ENCODE measurements at places on chromosomes 1 and 21.

- no peak for DNase-seq
Observed at GRCh38 chr1:92922356-92923035, 38.8 kb downstream of the DIPK1A start.

GRCh38 chr1:26469558-26469957, 2.7 kb upstream of the HMGN2 start:
- DNase-seq, result no peak

GRCh38 chr1:221310180-221310579, 430.9 kb downstream of the HLX start:
- no peak for DNase-seq

DNA sequence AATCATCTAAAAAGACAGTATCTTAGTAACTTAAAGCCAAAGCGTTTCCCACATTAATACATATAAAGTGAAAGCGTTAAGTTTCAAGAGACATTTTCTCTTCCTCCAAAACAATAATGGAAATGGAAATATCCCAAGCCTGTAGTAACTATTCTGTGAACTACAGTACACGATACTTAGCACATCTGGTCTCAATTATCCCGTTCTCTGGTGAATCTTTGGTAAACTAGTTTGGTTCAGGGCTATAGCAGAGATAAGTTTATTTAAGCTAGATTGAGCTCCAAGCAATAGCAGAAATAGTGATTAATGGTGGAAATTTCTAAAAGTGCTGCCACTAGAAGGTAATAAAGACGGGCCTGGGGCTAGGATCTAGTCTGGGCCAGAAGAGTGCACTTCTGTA, 55.2 kb downstream of the PCNX2 start:
- DNase-seq, result no peak

GRCh38 chr1:109895720-109896504, 14.7 kb upstream of the CSF1 start:
- DNase-seq, result peak; percentile 66

- DNase-seq, result no peak
Observed at GRCh38 chr21:35540950-35541638, 492.0 kb upstream of the RUNX1 start.

DNA sequence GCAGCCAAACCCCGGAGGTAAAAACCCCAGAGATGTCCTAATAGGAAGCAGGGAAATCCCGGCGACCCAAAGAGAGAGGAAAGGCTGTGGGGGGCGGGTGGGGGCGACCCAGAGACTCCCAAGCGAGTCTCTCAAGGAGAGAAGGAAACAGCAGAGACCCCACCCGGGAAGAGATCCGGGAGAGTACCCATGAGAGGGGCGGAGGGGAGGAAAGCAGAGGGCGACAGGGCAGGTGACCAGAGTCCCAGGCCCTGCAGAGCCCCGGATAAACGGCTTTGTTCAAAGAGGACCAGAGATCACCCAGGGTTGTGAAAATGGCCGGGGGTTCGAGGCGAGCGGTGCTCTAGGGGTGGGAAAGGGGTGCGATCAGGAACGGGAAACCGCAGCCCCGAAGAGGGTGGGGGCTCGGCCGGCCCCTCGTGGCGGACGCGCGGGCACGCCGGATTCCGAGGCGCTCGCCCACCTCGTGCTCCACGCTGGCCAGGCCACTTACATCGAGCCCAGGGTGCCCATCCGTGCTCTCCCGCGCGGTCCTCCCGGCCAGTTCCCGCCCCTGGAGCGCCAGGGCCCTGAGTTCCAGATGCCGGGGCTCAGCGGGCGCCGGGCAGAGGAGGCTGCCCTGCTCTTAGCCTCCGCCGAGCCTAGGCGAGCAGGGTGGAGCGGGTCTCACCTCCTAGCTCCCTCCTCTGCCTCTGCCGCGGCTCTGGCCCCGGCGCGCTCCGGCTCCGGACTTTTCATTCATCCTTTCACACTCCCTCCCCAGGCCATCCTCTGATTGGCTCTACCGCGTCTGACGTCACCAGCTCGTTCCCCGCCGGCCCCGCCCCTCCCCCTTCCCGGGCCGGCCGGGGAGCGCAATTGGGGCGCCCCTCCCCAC, 52.3 kb downstream of the RHBG start:
- DNase-seq, result peak; percentile 57

DNA sequence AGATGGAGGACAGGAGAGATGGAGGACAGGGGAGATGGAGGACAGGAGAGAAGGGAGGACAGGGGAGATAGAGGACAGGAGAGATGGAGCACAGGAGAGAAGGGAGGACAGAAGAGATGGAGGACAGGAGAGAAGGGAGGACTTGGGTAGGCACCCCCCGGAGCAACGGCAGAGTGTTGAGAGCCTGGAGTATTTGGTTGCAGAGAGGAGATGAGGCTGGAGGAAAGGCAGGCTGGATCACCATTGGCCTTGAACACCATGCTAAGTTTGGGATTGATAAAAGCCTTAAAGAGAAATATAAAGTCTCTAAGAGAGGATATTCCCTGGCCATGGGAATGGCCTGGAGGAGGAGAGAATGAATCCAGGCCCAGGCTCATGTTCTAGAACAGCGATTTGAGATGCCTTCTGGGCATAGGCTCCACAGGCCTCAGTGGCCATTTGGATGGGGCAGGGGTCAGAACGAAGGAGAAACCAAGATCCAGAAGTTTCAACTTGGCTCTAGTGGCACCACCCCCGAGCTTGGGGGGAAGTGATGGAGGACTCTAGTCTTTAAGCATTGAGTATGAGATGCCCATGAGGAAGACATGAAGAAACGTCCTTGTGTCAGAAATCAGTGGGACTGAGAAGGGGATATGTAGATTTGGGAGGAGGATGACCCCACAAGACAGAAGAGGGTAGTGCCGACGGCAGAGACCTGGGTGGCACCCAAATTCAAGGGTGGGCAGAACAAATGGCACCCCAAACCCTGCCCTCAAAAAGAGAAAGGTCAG, 47.9 kb upstream of the EDN2 start:
- no peak for DNase-seq

DNA sequence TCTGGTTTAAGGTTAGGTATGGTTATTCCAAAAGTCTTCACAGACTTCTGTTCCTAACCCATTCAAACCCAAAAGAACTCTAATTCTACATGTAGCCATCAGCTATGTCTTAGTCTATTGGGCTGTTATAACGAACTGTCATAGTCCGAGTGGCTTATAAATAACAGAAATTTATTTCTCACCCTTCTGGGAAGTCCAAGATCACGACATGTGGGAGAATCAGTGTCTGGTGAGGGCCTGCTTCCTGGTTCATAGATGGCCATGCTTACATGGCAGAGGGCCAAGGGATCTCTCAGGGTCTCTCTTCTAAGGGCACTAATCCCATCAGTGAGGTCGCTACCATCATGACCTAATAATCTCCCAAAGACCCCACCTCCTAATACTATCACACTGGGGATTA, 103.0 kb upstream of the PPP2R5A start:
- DNase-seq, result no peak

DNA sequence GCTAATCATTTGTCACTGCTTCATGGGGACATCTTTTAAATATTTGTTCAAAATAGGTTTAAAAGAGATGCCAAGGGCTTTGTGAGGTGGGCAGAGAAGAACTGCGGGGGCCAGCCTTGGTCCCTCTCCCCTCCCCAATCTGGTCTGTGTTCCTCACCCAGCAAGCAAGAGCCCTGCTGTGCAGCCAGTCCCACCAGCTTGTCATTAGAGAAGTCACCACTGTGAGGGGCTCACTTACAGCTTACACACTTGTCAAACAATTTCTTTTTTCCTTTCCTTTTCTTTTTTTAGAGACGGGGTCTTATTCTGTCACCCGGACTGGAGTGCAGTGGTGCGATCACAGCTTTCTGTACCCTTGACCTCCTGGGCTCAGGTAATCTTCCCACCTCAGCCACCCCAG, 10.4 kb upstream of the CDK18 start:
- no peak for DNase-seq

DNA sequence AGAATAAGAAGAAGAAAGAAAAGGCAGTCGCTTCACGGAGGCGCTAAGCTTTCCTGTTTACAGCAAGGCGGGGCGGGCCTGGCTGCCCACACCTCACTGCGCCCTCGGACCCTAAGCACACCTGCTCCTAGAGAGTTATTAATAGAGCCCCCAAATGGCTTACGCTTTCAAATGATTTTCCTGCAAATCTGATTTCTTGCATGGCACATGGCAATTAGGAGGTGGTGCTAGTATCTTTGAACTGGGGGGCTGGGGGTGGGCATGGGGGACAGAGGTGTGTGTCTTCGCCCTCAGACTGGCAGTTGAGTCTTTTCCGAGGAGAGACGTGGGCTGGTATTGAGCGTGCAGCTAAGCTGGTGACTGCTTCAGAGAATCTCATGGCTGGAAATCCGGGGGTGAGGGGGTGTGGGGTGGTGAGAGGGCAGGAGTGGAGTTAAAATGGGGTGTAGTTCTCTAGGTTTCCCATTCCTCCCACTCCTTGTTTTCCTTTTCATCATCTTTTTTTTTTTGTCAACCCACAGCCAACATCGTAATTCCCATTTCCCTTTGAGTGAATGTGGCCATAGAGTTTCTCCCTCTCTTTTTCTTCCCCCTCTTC, 1.3 kb downstream of the S1PR1 start:
- no peak for DNase-seq

- no peak for DNase-seq
Observed at GRCh38 chr1:145983960-145984830, 12.2 kb downstream of the TXNIP start.

- DNase-seq, result peak; percentile 46
Observed at GRCh38 chr1:239563681-239564080, 177.3 kb downstream of the CHRM3 start.

DNA sequence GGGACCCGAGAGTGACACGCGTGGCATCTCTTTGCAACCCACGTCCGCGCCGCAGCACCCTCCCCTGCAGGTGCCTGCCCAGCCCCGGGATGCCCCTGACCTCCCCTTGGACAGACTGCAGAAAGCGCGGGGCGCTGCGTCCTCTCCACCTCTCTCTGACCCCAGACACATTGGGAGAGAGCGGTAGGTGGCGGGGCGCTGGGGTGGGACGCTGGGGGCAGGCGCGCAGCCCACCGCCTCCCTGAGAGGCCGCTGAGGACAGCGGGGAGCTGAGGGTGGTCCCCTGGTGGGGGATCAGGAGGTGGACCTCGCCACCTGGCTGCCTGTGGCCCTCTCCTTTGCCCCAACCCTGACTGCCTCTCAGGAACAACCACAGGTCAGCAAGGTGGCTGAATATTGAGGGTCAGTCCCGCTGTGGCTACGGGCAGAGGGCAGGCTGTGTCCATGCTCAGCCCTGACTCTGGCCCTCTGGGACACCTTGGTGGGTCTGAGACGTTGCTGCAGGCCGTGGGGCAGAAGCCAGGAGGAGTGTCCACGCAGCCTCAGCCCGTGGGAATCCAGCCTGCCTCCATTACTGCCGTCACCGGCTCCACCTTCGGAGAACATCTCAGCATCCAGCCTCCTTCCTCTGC, 761 bp upstream of the UBE2J2 start:
- no peak for DNase-seq

- DNase-seq, result peak; percentile 56
Observed at GRCh38 chr1:118928739-118929554, 59.2 kb downstream of the TBX15 start.

DNA sequence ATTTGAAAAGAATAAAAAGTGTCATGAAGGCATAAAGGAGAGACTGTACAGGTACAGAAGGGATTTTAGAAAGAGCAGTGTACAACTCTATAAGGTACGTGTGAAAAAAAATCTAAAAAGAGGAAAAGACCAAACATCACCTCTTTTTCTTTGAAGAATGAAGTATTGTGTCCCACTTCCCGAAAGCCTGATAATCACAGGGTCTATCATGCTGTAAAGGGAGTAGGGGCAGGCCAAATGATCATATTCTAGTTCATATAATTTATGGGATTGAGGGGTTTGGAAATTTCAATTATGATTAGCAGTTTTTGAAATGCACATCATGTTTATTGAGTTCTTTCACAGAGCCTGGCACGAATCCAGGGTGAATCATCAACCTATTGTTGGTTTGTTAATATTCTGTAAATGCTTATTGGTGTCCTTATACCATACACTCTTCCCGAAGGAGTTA, 910 bp upstream of the RERE start:
- DNase-seq, result peak; percentile 86

DNA sequence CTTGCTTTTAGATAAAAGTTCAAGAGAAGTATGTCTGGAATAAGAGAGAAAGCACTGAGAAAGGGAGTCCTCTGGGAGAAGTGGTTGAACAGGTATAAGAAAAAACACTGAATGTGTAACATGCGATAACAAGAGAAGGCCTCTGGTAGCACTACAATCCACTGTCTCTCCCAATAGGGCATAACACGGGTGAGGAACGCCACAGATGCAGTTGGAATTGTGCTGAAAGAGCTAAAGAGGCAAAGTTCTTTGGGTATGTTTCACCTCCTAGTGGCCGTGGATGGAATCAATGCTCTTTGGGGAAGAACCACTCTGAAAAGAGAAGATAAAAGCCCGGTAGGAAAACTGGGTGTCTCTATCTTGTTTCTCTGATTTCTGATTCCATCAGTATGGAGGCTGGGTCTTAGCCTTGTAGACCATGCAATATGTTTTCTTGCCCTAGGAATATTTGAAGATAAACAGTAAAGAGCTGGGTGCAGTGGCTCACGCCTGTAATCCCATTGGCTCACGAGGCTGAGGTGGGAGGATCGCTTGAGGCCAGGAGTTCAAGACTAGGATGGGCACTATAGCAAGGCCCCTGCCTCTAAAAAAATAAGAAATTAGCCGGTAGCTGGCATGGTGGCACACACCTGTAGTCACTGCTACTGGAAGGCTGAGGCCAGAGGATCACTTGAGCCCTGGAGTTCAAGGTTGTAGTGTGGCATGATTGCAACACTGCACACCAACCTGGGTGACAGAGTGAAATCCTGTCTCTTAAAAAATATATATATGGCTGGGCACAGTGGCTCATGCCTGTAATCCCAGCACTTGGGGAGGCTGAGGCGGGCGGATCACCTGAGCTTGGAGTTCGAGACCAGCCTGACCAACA, 40.4 kb downstream of the DAP3 start:
- DNase-seq, result peak; percentile 76

GRCh38 chr1:52237430-52237829, 95.5 kb downstream of the ZFYVE9 start:
- DNase-seq, result peak; percentile 40

- DNase-seq, result no peak
Observed at GRCh38 chr1:213659580-213660547, 327.9 kb upstream of the PROX1 start.

- DNase-seq, result no peak
Observed at GRCh38 chr1:189805735-189806134, 671.9 kb downstream of the BRINP3 start.

DNA sequence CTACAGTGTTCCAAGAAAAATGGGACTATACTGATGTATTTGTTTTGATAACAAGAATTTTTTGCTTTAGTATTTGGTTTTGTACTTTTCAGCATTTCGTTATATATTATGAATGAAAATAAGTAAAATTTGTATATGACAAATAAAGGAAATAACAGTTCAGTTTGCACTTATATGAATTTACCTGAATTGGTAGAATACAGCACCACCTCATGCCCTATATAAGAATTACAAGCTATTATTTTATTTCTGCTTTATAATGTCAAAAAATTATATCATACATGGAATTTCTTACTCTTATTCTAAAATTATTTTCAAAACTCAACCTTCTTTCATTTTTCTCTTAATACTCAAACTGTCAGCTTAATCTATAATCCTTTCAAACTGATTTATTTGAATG, 14.6 kb downstream of the EFCAB7 start:
- peak; percentile 43 for DNase-seq

- no peak for DNase-seq
Observed at GRCh38 chr1:42966688-42967612, 8.3 kb upstream of the SLC2A1 start.
